RCC 7860 (cell line): ENCODE measurements at places on chromosomes 2 and 18.

DNA sequence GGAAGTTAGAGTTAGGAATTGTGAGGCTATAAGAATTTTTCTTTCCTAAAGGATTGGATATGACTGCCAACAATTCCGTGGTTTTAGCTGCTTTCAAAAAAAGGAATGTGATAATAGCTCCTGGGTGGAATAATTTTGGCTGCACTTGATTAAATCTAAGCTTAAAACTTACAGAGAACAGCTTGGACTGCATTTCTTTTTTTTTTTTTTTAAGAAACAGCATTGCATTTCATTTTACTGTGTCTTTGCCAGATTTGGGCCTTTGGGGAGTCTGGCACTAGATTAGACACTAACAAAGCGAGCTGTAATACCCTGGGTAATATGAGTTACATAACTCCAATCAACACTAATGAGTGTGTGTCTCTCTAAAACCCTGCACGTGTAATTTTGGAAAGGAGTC, 37.8 kb upstream of the ZNF397 start:
- no peak for DNase-seq

DNA sequence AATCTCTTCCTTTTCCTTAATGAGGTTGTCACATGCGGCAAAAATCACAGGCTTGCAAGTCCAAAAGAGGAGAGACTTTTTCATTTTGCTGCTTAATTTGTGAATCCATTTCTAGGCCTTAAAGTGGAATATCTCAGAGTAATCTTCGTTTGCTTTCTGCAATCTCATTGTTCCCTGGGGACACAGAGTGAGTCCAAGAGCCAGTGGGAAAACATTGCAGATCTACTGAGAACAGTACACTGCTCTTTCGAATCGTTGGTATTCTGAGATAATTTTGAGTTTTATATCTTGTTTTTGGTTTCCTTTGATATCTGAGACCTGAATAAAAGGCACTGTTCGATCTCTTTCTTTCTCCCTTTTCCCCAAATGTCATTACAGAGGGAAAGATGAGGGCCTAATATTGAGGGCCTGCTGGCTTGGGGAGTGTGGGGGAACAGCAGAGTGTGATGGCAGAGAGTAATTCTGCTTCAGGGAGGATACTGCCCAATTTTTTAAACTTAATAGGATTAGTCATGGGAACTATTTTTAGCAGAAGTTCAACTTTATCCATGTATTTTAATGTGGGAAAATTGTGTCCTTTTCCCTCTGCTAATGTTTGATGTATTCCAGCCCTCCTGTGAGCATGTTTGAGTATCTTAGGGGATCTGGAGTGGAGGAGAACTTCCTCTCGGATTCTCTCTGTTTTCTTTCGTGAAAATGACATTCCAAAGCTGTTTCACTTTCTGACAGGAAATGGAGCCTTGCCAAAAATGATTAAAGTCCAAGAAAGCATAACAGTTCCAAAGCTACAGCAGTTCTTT, 418.2 kb upstream of the ZEB2 start:
- DNase-seq, result peak; percentile 51

DNA sequence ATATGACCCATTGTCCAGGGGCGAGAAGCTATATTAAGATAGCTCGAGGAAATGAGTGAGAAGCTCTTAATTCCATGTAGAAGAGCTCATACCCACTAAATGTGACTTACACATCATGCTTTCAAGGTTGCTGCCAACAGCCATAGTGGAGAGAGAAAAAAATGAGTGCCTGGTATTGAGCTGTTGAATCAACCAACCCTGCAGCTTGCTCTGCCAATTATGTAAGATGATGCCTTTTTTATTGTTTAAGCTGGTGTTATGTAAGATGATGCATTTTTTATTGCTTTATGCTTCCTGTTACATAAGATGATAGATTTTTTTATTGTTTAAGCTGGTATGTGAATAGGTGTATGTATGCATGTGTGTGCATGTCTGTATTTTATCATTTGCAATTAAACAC, 228.2 kb downstream of the CCDC178 start:
- DNase-seq, result no peak

DNA sequence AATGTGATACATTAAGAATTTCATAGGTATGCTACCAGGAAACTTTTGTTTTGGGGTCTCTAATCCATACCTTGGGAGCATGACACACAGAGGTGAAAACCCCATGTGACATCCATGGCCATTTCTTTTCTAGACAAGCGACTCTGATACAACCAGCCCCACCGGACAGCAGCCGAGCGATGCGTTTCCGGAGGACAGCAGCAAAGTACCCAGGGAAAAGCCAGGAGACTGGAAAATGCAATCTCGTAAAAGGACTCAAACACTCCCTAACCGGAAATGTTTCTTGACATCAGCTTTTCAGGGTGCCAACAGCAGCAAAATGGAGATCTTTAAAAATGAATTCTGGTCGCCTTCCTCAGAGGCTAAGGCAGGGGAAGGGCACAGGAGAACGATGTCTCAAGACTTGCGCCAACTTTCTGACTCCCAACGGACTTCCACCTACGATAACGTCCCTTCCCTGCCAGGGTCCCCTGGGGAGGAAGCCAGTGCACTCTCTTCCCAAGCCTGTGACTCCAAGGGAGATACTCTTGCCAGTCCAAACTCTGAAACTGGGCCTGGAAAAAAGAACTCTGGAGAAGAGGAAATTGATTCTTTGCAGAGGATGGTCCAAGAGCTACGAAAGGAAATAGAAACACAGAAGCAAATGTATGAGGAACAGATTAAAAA, 48.9 kb downstream of the BMP10 start:
- DNase-seq, result no peak

- no peak for DNase-seq
Measured at GRCh38 chr2:240624011-240624949, 1.0 kb upstream of the GPR35 start.
